ENCODE measurements at places on chromosomes 2 and 18. TPM values are rescaled to one million over a fixed set of nuclear protein-coding genes. Genes with fewer than 3 reads are reported as not detected.

Gene TUBB8B
- total RNA-seq = not detected

Gene MFSD2B
- 0.15 TPM for total RNA-seq

Gene METTL5
- 64.8 TPM for total RNA-seq

Gene CDH20
- total RNA-seq = not detected

Gene MYL12B
- total RNA-seq = 381 TPM
